ENCODE measurements at places on chromosomes 11 and 22.

GRCh38 chr11:35262056-35262455, 123.1 kb downstream of the CD44 start:
- no peak for DNase-seq

DNA sequence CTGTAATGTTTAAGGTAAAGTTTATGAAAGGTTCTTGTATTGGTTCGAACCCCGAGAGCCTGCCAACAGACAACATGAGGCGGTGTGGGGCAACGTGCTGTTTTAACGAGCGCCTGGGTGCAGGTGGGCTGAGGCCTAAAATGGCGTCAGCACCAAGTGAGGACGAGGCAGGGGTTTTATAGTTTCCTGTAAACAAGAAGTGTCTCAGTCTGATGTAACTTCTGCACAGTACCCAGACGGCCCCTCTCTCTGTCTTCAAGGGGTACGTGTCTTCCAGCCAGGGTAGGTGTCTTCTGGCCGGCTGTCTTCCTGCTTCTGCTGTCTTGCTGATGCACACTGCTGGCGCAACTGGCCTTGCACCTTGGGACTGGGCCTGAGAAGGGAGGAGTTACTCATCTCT, 2.7 kb downstream of the PPFIBP2 start:
- no peak for DNase-seq

DNA sequence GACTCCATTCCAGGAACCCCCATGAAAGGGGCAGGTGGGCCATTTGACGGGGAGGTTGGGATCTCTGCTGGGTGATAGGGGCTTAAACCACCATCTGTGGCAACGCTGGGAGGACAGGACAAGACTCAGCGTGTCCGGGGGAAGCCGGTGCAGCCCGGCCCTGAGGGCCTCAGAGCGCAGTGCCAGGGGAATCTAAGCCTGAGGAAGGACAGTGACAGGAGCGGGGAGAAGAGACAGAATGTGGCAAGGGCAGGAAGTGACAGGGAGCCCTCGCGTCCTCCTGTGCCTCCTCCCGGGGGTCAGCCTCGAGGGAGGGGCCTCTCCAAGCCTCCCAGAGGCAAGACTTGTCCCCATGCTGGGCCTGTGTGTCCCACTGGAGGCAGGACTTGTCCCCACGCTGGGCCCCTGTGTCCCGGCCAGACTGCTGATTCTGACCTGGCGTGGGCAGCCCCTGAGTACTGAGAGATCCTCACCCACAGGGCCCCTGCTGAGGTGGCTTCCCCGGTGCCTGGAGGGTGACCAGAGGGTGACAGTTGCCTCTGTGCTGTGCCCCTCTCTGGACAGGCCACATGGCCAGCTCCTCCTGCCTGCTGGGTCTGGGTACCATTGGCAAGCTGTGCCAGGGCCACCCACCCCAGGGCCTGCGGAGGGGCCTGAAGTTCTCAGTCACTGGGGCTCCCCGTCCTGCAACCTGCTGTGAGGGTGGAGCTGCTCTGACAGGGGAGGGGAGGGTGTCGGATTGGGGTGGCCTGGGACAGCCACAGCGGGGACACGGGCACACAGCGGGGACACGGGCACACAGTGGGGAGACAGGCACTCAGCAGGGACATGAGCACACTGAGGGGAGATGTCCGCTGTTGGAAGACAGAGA, 676.2 kb downstream of the BRD1 start:
- DNase-seq, result no peak

- no peak for DNase-seq
These were observed 324.7 kb downstream of the CASP12 start for GRCh38 chr11:104573441-104573990.

- DNase-seq, result no peak
These were observed 7.4 kb downstream of the PLXNB2 start for GRCh38 chr22:50299785-50300619.

DNA sequence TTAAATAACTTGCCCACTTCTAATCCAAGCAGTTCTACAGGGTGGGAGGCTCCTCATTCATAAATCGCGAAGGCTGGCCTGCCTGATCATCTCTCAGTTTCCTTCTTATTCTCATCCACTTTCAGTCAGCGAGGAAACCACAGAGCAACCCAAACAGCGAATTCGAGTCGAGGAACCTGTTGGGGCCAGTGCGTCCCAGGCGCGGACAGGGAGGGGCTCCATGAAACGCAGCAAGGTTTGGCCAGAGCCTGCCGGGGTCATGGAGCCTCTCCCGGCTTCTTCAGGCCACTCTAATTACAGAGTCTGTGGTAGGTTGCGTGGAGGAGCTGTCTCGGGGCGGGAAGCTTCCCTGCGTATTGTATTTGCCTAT, 741 bp upstream of the NAV2 start:
- no peak for DNase-seq

- DNase-seq, result no peak
These were observed 139.9 kb downstream of the CSNK2A3 start for GRCh38 chr11:11213117-11213516.

DNA sequence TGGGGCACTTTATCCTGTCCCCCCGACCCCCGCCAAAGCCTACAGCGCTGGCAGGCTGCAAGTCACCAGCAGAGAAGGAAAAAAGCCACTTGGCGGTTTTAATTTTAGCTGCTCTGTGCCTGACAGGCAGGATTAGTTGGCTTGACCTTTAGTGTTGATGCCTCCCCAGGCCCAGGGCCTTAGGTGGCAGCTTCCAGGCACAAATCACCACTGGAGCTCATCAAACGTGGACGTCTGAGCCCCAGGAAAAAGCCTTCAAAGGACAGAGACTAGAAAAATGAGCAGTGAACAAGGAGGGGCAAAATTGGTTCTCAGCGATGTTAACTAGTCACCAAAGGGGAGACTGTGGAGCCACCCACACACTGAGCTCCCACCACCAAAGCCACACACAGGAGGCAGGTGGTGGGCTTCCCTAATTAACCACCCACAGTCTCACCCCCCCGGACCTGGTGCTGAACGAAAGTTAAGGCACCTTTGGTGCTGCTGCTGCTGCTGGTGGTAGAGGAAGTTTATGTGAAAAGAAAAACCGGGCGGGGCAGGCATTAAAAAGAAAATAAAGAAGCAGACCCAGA, 4.4 kb upstream of the PYGM start:
- DNase-seq, result no peak

DNA sequence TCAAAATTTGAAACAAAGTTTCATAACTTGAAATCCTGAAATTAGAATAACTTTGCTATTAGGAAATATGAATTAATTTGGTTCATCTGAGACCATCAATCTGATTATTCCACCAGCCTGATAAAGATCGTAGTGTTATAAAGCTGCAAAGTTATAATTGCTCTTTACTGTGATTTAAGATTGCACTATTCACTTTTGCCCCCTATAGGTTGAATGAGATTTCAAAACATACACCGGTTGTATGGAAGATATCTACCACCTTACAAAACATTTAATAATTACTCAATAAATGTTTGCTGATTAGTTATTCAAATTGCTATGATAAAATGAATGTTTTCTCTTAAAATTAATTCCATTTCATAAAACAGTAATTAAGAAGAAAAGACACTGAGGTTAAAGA, 26.1 kb downstream of the APIP start:
- no peak for DNase-seq

GRCh38 chr11:86275493-86276370, 26.3 kb upstream of the HIKESHI start:
- no peak for DNase-seq

- DNase-seq, result no peak
These were observed 57.9 kb downstream of the RAB38 start for GRCh38 chr11:88117281-88117858.

DNA sequence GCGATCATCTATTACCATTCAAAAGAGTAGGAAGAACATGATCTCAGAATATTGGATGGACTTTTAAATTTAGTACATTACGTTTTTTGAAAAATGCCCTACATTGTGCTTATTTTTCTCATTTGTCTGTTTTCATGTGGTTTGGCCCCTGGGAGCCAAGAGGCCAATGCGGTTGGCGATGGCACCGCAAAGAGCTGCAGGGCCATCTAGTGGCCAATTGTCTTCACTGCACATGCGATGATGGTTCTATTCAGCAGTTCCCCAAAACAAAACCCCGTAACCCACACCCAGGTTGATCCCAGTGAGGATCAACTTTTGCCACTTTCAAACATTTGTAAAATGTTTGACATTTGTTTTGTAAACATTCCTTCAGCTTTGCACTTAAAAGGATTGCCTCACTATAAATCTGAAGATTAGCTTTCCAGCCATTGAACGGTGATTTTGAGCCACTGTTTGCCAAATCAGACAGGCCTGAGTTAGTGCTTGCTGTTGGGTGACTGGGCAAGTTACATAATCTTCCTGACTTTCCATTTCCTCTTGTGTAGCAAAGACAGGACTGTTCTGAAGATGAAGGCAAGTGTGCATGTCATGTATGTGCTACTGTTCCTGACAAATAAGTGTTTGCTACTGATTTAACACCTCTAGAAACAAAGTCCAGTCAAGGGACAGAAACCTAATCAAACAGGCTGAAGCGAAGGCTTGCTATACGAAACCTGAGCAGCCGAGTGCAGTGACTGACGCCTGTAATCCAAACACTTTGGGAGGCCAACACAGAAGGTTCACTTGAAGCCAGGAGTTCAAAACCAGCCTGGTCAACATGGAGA, 29.2 kb upstream of the XBP1 start:
- peak; percentile 60 for DNase-seq

DNA sequence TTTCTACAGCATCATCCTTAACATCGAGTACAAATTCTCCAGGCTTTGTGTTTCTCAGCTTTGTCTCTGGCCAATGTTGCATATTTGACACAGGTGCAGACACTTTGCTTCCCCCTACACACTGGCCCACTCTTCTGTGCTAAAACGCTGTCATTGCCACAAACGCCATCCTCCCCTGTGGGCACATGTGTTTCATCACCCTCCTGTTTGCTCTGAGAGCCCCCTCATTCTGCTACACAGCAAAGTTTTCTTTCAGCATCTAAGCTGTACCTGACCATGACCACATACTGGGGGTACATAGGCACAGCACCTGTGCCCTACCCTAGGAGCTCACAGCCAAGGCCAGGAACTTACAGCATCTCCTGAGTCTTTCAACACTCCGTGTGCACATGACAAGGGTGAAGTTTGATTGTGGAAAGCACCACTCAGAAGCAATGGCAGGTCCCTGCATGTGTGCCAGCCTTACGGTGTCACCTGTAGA, 7.9 kb upstream of the IGLL5 start:
- no peak for DNase-seq

DNA sequence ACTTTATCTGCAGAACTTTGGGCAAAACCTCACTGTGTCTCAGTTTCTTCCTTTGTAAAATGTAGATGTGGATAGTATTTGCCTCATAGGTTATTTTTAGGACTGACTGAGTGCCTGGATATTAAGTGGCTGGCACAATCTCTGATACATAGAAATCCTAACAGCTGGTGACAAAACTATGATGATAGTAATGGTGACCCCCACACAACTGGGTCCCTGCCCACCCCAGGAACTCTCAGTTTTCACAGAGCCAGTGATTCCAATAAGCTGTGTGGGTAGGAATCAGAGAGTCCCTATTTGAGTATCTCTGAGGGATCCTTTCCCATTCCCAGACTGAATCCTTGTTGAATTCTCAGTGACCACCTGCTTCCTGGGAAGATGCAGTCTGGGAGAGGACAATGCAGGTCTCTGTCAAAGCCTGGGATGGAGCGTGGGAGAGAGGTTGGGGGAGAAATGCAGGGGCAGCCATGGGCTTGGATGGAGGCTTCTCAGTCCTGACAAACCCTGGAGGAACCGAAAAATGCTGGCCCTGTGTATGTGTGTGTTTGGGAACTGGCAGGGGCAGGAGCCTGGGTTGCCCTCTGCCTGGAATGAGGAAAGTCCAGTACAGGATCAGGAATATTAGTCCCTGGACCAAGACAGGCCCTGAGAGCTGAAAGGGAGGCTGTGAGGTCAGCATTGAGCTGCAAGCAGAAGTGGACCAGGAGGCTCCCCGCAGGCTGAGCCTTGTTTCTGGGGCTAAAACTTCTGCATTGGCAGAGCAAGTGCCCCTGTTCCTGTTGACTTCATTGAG, 6.1 kb upstream of the P2RY6 start:
- no peak for DNase-seq

GRCh38 chr11:87451395-87451794, 413.7 kb downstream of the TMEM135 start:
- DNase-seq, result no peak

DNA sequence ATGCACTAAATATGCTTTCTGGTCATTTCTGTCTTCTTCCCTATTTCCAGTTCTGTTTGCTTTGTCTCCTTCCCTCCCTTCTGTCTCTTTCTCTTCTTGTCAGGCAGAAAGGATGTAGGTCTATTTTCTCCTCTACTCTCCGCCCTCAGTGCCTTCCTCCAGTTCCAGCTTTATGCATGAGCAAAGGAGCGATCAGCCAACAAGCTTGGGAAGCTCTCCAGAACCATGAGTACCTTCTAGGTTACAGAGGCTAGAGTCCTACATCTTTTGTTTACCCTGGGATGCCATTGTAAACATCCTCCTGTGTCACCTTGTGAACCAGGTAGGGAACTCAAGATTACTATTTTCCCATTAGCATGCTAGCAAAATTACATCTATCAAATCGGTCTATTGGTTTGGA, 7.9 kb upstream of the SPON1 start:
- no peak for DNase-seq

GRCh38 chr11:57335023-57335342, 709 bp downstream of the SSRP1 start:
- DNase-seq, result no peak

DNA sequence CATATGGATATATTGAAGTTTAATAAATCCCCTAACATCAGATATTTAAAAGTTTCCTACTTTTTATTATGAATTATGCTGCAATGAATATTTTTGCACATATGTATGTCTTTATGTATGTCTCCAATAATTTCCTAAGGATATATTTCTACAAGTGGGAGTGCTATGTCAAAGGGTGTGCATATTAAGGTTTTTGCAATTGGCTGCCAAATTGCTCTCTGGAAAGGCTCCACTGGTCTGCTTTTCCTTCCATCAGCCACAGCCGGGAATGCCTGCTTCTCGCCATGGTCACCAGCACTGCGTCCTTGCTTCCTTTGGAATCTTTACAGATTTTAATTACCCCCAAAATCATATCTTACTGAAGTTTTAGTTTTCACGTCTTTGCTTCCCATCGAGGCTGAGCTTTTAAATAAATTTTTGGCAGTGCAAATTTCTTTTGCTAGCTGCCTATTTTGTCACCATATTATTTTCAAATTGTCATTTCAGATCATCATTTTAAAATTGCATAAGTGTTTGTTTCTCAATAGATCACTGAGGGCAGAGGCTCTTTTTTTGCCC, 221.7 kb downstream of the SNX19 start:
- DNase-seq, result no peak

DNA sequence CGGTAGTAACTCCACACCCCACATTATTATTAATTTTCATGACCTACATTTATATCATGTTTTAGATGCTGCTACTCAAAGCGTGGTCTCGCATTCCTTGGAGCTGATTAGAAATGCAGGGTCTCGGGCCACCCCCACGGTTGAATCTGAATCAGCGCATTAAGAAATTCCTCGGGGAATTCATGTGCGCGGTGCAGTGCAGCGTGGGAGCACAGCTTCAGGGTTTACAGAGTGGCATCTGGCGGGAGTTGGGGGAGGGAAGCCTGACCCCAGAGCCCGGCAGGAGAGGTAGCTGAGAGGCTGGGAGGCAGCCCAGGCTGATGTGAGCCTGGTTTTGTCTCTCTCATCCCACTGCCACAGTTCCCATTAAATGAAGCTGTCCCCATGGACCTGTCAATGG, 48.1 kb upstream of the DAGLA start:
- DNase-seq, result no peak
